ENCODE measurements at places on chromosomes 6 and 20. TPM values are rescaled to one million over a fixed set of nuclear protein-coding genes. Genes with fewer than 3 reads are reported as not detected.

- H3K27me3 ChIP-seq, result peaks cover 4% of the 10 kb centered on the region
- peak overlapping the region; percentile 87 for H3K27ac ChIP-seq
- no peak overlapping the region for H3K4me3 ChIP-seq
Observed at GRCh38 chr6:14068623-14069022, 48.9 kb upstream of the CD83 start.

The EYS gene
- total RNA-seq, result not detected

The FLRT3 gene
- not detected for total RNA-seq

The DNAH8 gene
- not detected for total RNA-seq

The RFX6 gene
- not detected for total RNA-seq

The RANBP9 gene
- total RNA-seq, result 55.7 TPM

DNA sequence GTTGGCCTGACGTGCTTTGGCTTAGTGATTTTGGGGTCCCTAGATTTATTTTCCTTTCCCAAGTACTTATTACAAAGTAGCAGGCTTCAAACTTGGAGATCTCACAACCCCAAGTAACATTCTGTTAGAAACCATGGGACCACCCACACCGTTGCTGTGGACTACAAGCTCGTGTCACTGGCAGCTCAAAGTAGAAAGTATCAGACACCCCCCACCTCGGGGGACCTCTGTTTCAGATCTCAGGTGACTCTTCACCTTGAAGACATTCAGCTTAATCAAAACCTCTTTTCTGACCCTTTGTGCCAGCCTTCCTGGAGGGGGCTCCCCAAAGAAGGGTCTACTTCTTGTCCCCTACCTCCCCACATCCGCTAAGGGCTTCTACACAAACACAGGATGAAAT, 15.7 kb upstream of the MYT1 start:
- DNase-seq, result no peak
- no peaks in the 10 kb centered on the region for H3K4me1 ChIP-seq
- H3K4me3 ChIP-seq, result no peak overlapping the region
- H3K36me3 ChIP-seq, result no peaks in the 10 kb centered on the region
- H3K27me3 ChIP-seq, result no peaks in the 10 kb centered on the region

The PTGIS gene
- 31.0 TPM for total RNA-seq

DNA sequence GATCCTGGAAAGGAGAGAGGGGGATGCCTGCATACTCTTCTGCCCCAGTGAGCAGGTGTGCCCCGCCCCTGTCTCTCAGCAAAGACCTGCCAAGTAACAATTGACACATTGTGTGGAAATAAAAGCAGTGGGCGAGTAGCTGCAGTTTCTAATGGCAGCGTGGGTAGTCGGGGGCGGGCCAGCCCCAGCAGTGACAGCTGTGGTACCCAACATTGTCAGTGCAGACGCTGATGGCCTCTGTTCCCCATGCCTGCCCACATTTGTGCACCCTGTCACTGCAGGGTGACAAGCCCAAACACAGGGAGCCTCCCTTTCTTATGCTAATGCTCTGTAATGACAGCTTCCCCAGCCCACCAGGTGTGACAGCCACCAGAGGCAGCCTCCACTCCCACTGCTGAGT, 491.7 kb downstream of the DHX35 start:
- no peaks in the 10 kb centered on the region for H3K36me3 ChIP-seq
- H3K27ac ChIP-seq, result no peak overlapping the region
- H3K27me3 ChIP-seq, result no peaks in the 10 kb centered on the region

DNA sequence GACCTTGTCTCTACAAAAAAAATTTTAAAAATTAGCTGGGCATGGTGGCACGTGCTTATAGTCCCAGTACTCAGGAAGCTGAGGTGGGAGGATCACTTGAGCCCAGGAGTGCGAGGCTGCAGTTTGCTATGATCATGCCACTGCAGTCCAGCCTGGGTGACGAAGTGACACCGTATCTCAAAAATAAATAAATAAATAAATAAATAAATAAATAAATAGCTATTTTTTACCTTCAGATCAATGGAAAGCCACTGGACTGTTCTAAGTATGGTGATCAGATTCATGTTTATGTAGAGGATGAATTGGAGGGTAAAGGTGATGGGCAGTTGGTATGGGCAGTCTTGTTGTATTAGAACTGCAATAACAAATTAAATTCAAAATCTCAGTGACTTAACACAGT, 24.0 kb downstream of the DSTN start:
- H3K27ac ChIP-seq, result no peak overlapping the region
- H3K4me3 ChIP-seq, result no peak overlapping the region
- H3K4me1 ChIP-seq, result peaks cover 8% of the 10 kb centered on the region
- no peaks in the 10 kb centered on the region for H3K27me3 ChIP-seq
- DNase-seq, result no peak
- H3K36me3 ChIP-seq, result peaks cover 13% of the 10 kb centered on the region

DNA sequence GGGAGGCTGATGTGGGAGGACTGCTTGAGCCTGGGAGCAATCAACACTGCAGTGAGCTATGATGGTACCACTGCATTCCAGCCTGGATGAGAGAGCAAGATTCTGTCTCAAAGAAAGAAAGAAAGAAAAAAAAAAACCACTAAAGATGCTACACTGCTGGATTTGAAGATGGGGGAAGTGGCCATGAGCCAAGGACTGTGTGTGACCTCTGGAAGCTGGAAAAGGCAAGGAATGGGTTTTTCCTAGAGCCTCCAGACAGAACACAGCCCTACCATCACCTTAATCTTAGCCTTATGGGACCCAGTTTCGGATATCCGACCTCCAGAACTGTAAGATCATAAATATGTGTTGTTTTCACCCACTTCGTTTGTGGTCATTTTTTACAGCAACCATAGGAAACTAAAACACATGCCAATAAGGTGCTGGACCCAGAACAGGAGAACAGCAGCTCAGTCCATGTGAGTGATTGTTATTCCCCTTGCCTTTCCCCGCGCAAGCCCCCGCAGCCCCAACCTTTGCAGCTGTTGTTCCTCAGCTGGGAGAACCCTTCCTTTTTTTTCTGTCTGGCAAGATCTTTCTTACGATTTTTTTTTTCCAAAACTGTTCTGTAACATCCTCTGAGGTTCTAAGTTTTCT, 11.1 kb upstream of the VAPB start:
- no peak overlapping the region for H3K4me3 ChIP-seq
- DNase-seq, result no peak
- peaks cover 22% of the 10 kb centered on the region for H3K27me3 ChIP-seq
- H3K4me1 ChIP-seq, result peaks cover 2% of the 10 kb centered on the region

The FERMT1 gene
- total RNA-seq, result 1.5 TPM

The TNF gene
- 94.4 TPM for total RNA-seq

DNA sequence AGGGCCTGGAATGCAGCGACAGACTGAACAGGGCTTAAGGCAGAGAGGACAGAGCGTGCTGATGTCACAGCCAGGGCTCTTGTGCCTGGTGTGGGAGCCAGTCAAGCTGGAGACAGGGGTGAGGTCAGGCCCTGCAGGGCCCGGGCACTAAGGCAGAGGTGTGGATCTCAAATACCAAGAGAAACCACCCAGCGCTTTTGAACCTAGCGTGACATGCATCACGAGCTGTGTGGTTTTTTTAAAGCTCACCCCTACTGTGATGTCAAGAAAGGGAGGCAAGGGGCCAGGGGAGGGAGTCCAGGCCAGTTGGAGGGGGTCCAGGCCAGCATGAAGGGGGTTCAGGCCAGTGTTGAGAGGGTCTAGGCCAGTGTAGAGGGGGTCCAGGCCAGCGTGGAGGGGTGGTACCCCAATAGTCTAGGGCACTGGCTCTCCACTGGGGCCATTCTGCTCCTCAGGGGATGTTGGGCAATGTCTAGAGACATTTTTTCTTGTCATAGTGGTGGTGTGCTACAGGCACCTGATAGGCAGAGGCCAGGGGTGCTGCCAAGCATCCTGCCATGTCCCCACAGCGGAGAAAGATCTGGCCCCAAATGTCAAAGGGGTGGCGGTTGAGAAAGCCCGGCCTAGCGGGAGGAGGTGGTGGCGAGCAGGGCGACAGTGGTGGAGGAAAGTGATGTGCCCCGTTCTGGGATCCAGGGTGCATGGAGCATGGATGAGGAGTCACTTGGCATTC, 42.6 kb downstream of the RBM38 start:
- H3K4me3 ChIP-seq, result no peak overlapping the region
- peak; percentile 28 for DNase-seq
- peaks cover 48% of the 10 kb centered on the region for H3K4me1 ChIP-seq
- peaks cover 2% of the 10 kb centered on the region for H3K27me3 ChIP-seq
- H3K27ac ChIP-seq, result peak overlapping the region; percentile 75

The BPIFA1 gene
- total RNA-seq, result not detected

The JPH2 gene
- not detected for total RNA-seq

- H3K4me1 ChIP-seq, result peaks cover 30% of the 10 kb centered on the region
- no peaks in the 10 kb centered on the region for H3K27me3 ChIP-seq
- no peak for DNase-seq
- H3K36me3 ChIP-seq, result peaks cover 54% of the 10 kb centered on the region
- no peak overlapping the region for H3K27ac ChIP-seq
Observed at GRCh38 chr6:35586542-35586941, 73.8 kb upstream of the TULP1 start.

- peaks cover 67% of the 10 kb centered on the region for H3K27me3 ChIP-seq
- no peak overlapping the region for H3K27ac ChIP-seq
- H3K4me1 ChIP-seq, result peaks cover 6% of the 10 kb centered on the region
- H3K36me3 ChIP-seq, result no peaks in the 10 kb centered on the region
- no peak overlapping the region for H3K4me3 ChIP-seq
Observed at GRCh38 chr6:13916230-13916944, 8.4 kb upstream of the RNF182 start.

The SLC17A1 gene
- total RNA-seq, result 0.32 TPM

DNA sequence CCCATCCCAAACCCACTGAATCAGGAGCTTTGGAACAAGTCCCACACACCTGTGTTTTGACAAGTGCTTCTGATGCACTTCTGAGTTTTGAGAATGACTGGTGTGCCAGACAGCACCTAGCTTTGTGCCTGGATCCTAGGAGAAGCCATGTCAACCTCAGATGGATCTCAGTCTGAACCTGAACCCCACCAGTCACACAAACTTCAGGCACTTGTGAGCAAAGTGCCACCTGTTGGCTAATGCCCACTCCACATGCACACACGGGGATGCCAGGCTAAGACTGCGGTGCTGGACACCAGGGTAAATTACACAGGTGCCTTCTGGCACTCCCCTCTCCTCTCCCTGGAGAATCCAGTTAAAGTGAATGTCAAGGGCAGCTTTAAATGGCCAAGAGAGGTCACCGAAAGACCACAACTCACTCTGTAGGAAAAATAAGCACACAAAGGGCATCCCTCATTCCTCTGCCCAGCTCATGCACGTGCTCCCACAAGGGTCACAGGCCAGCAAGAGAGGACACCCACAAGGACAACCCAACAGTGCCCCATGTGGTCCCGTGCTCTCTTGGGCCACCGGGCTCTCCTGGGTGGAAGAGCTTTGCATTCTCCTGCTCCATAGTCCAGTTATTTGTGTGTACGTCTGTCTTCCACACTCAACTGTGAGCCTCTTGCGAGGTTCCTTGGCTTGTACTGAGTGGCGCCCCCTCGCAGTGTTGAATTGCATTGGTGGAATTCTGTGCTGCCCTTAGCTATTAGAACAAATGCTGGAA, 45.6 kb downstream of the TAF8 start:
- no peaks in the 10 kb centered on the region for H3K36me3 ChIP-seq
- H3K27me3 ChIP-seq, result no peaks in the 10 kb centered on the region
- no peak overlapping the region for H3K27ac ChIP-seq
- peaks cover 19% of the 10 kb centered on the region for H3K4me1 ChIP-seq
- DNase-seq, result no peak
- no peak overlapping the region for H3K4me3 ChIP-seq

GRCh38 chr6:128663238-128663637, 142.8 kb upstream of the PTPRK start:
- peaks cover 2% of the 10 kb centered on the region for H3K27me3 ChIP-seq
- no peak overlapping the region for H3K27ac ChIP-seq
- peaks cover 17% of the 10 kb centered on the region for H3K4me1 ChIP-seq
- H3K36me3 ChIP-seq, result peaks cover 3% of the 10 kb centered on the region

GRCh38 chr6:35086636-35087360, 54.3 kb downstream of the TCP11 start:
- no peaks in the 10 kb centered on the region for H3K27me3 ChIP-seq
- no peaks in the 10 kb centered on the region for H3K36me3 ChIP-seq
- no peaks in the 10 kb centered on the region for H3K4me1 ChIP-seq
- DNase-seq, result no peak
- no peak overlapping the region for H3K27ac ChIP-seq
- no peak overlapping the region for H3K4me3 ChIP-seq

- DNase-seq, result peak; percentile 26
- peaks cover 4% of the 10 kb centered on the region for H3K36me3 ChIP-seq
- no peak overlapping the region for H3K4me3 ChIP-seq
- H3K27ac ChIP-seq, result peak overlapping the region; percentile 57
- H3K27me3 ChIP-seq, result no peaks in the 10 kb centered on the region
Observed at GRCh38 chr20:24045621-24046318, 57.2 kb upstream of the GGTLC1 start.

DNA sequence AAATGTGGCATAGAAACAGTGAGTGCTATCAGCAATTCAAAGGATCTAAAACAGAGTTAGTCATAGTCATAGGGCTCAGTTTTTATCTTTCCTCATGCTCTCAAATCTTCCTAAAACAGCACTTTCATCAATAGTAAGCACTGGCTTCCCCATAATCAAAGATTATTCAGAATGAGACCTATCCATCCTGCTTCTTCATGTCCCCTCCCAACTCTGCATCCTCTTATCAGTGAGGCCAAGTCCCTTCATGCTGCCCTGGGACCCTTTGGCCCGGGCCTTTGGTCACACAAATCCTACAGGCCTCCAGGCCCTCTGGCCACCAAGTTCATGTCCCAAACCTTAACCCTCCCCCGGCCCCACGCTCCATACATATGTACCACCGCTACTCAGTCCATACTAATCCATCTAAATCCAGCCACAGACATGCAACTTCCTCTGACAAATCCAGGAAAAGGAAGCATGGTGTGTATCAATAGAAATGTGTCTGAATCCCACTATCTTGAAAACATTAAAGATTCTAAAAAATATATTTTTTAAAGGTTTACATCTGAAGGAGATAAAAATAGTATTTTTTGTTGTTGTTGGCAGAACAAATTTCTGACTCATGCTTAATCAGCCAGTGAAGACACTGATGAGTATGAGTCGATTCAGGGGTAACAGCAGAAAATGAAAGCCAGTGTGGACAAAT, 143.5 kb downstream of the PDE7B start:
- peak overlapping the region; percentile 57 for H3K27ac ChIP-seq
- DNase-seq, result no peak
- no peaks in the 10 kb centered on the region for H3K27me3 ChIP-seq
- peaks cover 12% of the 10 kb centered on the region for H3K4me1 ChIP-seq
- H3K36me3 ChIP-seq, result peaks cover 24% of the 10 kb centered on the region

The ABHD16B gene
- total RNA-seq, result not detected

DNA sequence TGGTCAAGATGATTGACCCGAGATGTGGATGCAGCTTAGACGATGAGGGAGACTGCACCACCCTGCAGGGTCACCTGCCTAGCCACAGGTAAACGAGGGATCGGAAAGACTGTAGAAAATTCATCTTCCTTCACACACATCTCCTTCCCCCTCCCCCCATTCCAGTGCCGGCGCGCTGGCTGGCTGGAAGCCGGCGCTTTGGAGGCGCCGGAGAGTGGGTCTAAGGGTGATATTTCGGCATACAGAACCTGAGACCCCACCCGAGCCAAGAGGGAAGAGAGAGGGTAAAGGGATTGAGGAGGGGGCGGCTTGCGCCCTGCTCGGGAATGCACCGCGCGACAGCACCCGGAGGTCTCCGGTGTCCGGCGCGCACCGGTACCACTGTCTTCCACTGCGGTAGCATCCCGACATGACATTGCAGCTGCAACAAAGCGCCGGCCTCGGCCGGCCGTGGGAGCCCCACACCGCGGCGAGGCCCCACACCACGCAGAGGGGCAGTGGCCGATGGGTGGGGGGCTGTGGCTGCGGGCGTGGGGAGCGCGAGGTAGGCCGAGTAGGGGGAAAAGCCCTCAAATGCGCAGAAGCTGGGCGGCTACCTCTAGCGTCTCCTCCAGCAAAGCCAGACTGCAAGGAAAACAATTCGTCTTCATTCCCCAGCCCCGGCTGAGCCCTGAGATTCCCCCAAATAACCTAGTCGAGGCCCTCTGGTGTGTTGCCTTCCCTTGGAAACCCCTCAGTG, 984 bp downstream of the TNFRSF21 start:
- no peaks in the 10 kb centered on the region for H3K36me3 ChIP-seq
- no peak for DNase-seq
- H3K27ac ChIP-seq, result no peak overlapping the region
- peak overlapping the region; percentile 67 for H3K4me3 ChIP-seq
- H3K27me3 ChIP-seq, result peaks cover 56% of the 10 kb centered on the region
